Non-pigmented ciliary epithelial cell (primary cell): ENCODE measurements at places on chromosomes 2 and 18.

DNA sequence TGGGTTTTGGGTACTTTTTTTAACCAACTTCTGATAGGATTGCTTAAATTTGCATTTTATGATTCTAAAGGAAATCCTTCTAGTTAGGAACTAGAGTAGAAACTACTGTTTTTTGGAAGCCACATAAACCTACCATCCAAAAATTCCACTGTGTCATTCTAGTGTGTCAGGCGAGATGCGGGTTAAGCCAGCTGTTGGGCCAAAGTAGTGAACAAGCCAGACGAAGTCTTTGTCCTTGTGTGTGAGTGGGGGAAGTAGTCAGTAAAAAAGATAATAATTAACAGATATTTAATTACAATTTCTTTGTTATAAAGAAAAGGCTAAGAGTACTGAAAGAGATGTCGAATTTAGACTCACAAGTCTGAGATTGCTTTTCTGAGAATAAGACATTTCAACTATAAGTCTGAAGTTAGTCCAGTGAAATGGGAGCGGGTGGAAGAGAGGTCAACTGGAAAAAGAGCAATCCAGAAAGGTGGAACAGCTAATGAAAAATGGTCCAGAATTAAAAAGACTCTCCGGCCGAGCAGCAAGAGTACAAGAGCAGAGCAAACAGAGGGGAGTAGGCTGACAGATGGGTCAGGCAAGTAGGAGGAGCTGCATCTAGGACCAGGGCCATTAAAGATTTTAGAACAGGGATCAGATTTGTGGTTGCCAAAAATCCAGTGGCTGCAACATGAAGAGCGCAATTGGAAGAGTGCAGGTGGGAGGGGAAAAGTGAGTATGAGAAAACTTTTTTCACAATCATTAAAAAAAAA is 1.5 kb downstream of the EPB41L5 start:
- no peak for DNase-seq

- DNase-seq = no peak
These were observed 46.3 kb downstream of the PTPN2 start for GRCh38 chr18:12837747-12838146.

- no peak for DNase-seq
These were observed 370.4 kb downstream of the SOCS6 start for GRCh38 chr18:70659036-70659925.

- DNase-seq = no peak
These were observed 2.2 kb downstream of the PSD4 start for GRCh38 chr2:113175736-113176695.

- no peak for DNase-seq
These were observed 44.6 kb downstream of the SCN7A start for GRCh38 chr2:166449439-166449838.

GRCh38 chr2:38514603-38515154 is 88.0 kb downstream of the HNRNPLL start:
- DNase-seq = no peak

- DNase-seq = peak; percentile 56
These were observed 21.1 kb upstream of the LYPD6B start for GRCh38 chr2:149017116-149017985.

GRCh38 chr2:237967463-237967951 is 693 bp downstream of the UBE2F start:
- no peak for DNase-seq

- no peak for DNase-seq
These were observed 111.4 kb downstream of the THNSL2 start for GRCh38 chr2:88281302-88282217.

GRCh38 chr2:123913143-123913735 is 111.8 kb upstream of the CNTNAP5 start:
- DNase-seq = no peak

DNA sequence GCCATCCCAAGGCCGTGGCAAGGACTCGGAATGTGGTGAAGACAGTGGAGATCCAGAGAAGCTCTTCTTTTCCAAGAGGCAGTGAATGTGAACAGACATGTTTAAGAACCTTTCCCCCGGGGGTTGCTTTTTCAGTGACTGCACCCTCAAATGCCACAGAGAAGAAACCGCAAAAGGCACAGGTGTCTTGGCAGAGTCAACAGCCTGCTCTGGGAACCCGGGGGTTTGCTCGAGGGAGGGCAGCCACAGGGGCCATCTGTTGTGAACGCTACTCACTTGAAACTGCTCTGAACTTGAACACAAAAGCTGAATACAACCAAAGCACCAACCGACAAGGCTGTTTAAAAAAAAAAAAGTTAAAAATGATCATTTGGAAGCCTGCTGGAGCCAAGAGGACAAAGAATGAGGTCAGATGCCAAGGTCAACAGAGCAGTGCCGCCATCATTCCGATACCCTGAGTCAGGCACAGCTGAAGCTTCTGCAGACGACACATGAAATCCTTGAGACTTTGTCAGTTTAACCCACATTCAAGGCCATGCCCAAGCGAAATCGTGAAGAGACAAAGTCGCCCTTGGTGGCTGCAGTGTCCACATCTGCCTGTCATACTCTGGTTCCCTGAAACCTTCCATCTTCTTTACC is 47.4 kb downstream of the PSMG2 start:
- no peak for DNase-seq

GRCh38 chr2:222281506-222281905 is 17.3 kb downstream of the PAX3 start:
- no peak for DNase-seq

DNA sequence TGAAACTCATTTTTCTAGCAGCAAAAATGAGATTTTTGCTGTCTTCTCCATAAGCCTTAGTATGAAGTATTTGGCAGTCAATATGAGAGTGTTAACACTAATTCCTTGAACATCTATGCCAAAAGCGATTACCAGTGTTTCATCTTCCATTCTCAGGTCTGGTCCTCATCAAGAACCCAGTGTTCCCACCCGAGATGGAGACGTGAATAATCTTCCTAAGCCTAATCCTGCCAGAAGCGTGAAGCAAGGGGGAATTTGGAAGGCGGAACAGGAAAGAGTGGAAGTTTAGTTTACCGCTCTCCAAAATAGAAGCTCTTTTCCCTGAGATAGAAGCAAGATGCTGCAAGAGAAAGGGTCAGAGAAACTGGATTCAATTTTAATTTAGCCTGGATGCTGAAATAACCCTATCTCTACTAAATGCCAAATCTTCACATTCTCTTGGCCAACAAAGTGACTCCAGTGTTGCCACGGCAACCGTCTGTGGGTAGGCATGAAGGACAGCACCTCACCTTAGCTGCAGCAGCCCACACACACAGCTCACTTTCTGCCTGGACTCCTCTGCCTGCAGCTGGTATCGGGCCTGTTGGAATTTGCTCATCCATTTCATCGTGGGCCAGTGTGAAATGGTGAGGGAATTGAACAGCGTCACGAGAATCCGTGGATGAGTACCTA is 711.1 kb downstream of the CBLN2 start:
- DNase-seq = no peak

GRCh38 chr2:234678711-234679110 is 181.8 kb upstream of the ARL4C start:
- DNase-seq = no peak

GRCh38 chr2:70927641-70928040 is 8.1 kb upstream of the ATP6V1B1 start:
- DNase-seq = no peak

DNA sequence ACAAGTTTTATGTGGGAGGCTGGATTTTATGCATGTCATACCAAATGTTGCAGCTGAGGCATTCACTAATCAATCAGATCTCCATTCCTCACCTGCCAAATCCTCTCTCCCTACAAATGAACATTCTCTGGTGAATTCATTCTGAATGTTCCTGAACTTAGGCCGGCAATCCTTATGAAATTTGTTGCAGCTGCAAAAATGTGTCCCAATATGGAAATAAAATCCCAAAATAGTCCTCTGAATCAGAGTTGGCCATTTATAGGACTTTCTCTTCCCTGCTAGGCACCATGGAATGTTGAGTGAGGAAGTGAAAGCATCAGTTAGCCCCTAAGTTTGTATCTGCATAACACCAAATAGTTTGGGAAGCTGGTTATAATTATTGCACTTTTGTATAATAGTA is 25.6 kb downstream of the GCA start:
- DNase-seq = no peak

DNA sequence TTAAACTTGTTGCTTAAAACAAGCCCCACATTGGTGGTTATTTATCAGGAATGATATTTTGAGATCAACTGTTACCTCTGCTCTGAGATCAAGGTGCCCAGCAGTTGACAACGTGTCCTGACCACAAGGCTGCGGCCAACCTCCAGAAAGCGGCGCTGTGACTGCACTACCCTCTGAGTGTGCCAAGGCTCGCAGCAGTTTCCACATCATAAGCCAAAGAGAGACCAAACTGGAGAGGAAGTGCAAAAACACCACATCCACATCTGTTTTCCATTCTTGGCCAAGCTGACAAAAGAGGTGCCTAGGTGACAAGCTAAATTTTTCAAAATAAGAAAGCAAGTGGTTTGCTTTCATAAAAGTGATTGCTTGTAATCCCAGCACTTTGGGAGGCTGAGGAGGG is 410.8 kb upstream of the POU3F3 start:
- DNase-seq = no peak

GRCh38 chr2:85329181-85329651 is 1.4 kb upstream of the TGOLN2 start:
- no peak for DNase-seq

GRCh38 chr2:12606472-12607000 is 110.2 kb upstream of the TRIB2 start:
- no peak for DNase-seq

DNA sequence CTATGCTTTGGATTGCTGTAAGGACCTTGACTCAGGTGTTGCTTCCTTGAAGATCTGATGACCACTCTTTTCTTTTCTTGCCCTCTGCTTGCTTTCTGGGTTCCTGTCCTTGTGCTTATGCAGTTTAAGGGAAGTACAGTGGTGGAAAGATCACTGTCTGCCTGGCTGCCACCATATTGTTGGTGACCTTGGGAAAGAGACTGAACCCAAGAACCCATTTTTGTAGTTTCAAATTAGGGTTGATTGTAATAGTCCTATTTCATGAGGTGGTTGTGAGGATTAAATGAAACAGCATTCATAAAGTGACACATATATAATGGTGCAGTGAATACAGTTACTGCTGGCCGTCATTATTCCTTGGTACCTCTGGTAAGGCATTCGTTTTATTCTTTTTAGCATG is 41.1 kb downstream of the MAP4K4 start:
- no peak for DNase-seq

GRCh38 chr2:142629193-142629592 is 248.3 kb upstream of the KYNU start:
- DNase-seq = no peak

DNA sequence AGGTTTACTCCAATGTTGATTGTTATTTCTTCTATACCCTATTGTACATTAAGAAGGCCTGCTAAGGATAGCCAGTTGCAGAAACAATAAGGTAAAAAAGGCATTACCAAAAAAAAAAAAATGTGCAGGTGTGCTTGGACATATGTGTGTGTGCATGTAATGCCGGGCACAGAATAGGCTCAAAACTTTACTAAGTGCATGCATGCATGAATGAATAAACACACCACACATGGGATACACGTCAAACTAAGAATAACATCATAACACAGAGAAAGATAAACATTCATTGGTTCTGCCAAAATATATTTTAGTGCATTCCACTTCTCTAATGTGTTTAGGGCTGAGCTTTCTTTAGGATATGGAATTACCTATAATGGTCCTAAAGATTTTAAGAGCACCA is 298.2 kb downstream of the TCF4 start:
- no peak for DNase-seq

GRCh38 chr18:46452820-46453219 is 204.2 kb downstream of the LOXHD1 start:
- DNase-seq = no peak

- DNase-seq = no peak
These were observed 302.8 kb upstream of the CRIM1 start for GRCh38 chr2:36052819-36053218.

DNA sequence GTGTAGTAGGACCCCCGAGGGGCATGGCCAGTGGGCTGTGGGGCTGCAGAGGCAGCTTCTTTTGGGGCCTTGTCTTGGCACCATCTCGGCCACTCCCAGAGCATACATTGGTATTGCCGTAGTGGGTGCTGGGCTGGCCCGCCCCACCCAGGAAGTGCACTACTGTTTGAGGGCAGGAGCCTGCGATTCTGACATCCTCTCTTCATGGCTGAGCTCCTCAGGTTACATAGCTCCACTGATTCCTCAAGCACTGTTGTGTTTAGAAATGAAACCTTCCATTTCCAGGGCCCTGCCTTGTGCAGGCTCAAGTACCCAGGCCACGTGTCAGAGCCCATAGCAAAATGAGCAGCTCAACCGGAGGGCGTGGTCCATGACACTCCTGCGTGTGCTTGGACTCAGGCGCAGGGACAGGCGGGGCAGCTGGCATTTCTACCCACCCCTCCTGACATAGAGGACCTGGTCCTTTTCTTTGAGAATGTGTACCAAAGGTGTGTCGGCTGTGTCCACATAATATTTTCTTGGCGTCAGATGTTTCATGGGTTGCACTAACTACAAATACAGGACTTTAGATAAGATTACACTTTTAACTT is 67.9 kb downstream of the DGKD start:
- DNase-seq = no peak
